Stimulated activated effector memory CD8-positive, alpha-beta T cell treated with anti-CD3 and anti-CD28 coated beads, Interleukin-12 subunit alpha, Interleukin-12 subunit beta, amount 100 ng/mL, for 72 hours (primary cell): ENCODE measurements at places on chromosomes 12 and 14.

GRCh38 chr12:92495108-92495507, 207.7 kb upstream of the PLEKHG7 start:
- DNase-seq = no peak

DNA sequence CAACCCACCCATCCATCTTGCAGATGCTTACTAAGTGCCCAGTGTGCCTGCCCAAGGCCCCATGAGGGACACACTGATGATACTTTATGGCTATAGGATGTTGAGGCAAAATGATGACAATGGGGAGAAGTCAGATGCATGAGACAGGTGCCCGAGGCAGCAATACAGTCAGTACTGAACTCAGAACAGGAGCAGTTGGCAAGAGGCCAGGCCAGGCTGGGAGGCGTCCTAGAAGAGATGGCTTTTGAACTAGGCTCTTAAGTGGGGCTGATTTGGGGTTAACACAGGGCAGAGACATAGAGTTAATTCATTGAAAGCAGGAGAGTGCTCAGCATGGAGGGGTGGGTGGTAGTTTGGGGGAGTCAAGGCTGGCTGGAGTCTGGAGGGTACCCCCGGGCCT, 15.6 kb downstream of the PLBD2 start:
- DNase-seq = no peak

GRCh38 chr14:100804558-100805309, 21.2 kb upstream of the MEG3 start:
- DNase-seq = no peak

DNA sequence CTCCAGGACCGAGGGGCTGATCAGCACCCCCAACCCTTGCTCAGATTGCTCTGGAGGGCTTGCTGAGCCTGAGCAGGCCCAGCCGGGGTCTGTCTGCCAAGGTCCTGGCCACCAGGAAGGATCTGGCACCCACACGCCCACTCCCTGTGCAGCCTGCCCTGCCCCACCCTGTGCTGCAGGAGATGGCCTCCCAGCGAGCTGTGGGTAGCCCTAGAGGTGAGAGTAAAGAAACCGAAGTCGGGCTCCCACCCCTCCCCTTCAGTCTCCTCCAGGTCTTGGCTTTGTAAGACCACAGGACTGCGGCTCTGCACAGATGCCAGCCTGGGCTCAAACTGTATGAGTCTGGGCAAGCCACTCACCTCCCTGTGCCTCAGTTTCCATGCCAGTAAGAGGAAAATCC, 307.8 kb downstream of the BCL11B start:
- no peak for DNase-seq

DNA sequence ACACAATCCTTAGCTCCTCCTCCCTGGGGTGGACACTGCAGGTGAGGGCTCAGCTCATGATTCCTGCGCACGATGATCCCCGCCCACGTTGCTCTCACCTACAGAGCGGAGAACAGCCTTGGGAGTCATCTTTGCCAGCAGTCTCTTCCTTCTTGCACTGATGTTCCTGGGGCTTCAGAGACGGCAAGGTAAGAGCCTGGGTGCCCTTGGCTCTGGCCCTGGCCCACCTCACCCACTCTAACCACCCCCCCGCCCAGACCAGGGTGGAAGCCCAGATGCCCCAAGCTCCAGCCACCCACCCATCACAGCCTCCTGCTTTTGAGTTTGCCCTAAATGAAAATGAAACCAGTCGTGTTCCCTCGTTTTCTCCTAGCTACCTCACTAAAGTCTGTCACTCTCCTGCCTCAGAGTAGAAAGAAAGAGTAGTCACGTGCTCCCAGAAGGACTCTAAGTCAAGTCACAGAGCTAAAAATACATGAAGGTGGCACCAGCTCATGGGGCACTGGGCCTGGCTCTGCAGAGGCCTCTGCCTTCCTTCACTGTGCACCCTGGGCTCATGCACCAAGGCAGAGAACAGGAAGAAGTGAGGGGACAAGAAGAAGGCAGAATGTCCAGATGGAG, 9.0 kb downstream of the TAPBPL start:
- DNase-seq = no peak

DNA sequence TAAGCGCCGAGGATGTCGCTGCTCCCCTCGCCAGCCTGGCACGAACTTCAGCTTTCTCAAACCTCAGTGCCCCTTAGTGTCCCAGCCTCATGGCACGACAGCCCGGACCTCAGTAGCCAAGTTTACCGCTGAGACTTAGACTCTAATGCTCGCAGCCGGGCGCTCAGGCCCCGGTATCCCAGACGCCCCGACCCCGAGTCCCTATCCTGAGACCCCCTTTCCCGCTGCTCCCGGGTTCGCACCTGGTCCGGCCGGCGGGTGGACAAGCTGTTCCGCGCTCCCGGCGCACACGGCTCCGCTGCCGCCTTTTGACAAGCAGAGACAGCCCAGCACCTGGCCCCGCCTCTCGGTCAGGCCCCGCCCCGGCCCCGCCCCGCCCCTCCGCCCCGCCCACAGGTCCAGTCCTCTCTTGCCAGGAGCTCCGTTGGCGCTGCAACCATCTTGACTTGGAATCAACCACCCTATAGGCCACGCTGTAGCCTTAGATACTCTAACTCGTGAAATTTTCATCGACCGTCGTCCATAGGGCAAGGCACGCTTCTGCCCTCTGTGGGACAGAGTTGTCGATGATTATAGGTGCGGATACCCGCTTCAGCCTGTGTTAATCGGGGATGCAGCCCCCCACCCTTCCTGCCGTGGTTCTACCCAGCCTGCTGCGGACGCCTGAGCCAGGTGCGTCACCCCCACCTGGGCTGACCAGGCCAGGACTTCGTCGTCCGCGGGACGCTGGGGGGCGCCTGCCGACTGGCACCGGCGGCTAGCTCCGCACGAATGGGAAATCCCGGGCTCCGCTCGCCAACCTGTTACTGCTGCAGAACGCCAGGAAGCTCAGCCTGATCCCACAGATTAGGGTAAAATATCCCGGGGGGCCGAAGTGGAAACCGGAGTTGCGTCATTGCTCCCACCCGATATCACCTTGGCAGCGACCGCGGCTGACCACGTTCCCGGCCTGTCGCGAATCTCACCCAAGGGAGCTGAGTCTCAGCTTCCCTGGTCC, at the start of gene VDR:
VDR (minus strand) TSS at position 282 of the 997 bp plus-strand sequence. CDS start 25,881 bp downstream, outside the sequence.
- DNase-seq = peak; percentile 85

- DNase-seq = no peak
Observed at GRCh38 chr12:104667139-104667538, 210.4 kb downstream of the CHST11 start.
